Activated naive CD4-positive, alpha-beta T cell (primary cell): ENCODE measurements at places on chromosomes 11 and 22.
A peak's percentile ranks its signal among the peaks of the same experiment; 100 is the strongest.

- DNase-seq: no peak
Observed at GRCh38 chr22:19177164-19178064, 1.1 kb downstream of the SLC25A1 start.

DNA sequence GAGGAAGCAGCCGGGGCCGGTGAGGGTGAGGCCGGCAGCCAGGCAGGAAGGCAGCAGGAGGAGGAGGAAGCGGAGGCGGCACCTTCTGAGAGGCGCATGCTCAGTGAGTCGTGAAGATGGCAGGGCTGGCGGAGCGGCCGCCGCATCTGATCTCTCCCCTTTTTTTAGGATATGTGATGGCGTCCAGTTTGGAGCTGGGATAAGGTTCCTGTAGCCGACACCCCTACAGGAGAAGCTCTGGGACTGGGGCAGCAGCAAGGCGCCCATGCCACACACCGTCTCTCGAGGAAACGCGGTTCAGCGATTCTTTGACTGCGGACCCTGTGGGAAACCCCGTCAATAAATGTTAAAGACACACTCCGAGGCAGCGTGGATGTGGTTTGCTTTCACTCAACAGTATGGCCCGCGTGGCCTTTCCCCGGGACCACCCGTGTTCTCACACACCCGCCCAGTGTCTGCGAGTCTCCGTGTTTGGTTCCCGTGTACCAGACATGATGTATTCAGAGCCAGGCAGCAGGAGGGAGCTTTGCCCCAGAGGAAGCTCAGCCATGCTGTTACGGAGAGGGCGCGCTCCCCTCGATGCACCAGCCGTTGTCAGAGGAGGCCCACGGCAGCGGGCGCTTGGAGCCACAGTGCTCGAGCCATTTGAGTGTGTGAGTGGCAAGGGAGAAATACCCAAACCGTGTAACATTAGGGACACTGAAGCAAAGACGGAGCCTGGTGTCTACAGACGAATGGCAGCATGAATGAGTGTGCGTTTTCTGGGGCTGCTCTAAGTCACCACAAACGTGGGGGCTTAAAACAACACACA, 27.7 kb upstream of the PARVB start:
- peak; percentile 35 for DNase-seq

DNA sequence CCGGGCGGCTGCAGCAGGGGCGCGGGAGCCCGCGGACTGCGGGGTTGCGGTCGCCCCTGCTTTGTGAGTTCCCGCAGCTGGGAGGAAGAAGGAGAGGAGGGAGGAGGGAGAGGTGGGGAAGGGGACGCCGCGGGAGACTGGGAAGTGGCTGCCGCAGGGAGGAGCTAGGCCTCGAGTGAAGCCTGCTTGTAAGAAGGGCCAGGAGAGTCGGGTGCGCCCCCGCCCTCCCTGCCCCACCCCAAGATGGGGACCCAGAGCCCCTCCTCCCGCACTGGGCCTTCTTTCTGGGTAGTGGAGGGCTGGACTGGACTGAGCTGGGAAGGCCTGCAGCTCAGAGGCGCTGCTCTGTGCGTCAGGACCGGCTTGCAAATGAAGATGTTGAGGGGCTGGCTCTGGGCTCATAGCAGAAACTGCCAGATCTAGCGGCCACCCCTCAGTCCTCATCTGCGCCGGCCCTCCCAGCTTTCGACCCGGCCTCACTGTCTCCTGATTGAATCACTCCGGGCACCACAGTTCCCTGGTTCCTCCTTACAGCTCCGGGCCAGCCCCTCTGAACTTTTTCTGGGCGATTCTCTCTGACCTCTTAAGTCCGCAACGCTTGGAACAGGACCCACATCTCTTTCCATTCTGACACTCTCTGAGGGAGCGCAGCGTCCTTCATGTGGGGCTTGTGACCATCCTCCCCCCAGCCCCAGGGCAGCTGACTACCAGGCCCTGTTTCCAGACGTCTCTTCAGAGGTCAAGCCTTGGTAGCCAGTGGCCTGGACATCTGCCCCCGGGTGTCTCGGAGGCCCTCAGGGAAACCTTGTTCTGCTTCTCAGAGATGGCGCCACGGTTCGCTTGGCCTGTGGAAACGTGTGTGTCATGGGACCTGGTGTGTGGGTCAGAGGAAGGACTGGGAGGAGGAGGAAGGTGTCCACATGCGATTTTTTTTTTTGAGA, 21.9 kb downstream of the SERPINH1 start:
- no peak for DNase-seq

- DNase-seq: no peak
Observed at GRCh38 chr11:68878022-68878421, 25.6 kb downstream of the MRPL21 start.

DNA sequence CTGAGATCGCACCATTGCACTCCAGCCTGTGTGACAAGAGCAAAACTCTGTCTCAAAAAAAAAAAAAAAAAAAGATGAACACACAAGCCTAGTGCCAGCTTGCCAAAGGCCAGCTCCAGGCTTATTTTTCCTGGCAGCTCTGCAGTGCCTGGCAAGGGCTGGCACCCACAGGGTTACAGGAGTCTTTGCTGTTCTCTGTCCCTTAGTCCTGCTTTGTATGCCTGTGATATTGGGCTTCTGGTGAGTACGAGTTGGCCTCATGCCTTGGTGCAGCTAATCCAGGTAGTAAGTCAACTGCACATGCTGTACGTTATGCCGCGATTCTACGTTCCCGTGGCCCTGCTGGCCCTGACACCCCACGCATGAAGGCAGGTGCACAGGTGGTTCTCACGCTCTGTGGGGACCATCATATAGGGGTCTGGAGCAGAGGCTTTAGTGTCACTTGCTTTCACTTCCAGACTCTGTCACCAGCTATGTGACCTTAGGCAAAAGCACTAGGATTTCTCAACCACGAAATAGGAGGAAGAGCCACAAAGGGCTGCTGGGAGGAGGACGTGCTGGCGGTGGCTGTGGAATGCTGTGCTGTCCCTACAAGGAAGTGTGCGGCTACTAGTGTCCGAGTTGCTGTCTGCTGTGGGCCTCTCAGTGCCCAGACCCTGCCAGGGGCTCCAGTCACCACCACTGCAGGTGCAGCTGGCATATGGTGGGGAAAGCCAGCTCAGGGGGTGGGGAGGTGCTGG, 21.4 kb upstream of the RASL10A start:
- DNase-seq: no peak

DNA sequence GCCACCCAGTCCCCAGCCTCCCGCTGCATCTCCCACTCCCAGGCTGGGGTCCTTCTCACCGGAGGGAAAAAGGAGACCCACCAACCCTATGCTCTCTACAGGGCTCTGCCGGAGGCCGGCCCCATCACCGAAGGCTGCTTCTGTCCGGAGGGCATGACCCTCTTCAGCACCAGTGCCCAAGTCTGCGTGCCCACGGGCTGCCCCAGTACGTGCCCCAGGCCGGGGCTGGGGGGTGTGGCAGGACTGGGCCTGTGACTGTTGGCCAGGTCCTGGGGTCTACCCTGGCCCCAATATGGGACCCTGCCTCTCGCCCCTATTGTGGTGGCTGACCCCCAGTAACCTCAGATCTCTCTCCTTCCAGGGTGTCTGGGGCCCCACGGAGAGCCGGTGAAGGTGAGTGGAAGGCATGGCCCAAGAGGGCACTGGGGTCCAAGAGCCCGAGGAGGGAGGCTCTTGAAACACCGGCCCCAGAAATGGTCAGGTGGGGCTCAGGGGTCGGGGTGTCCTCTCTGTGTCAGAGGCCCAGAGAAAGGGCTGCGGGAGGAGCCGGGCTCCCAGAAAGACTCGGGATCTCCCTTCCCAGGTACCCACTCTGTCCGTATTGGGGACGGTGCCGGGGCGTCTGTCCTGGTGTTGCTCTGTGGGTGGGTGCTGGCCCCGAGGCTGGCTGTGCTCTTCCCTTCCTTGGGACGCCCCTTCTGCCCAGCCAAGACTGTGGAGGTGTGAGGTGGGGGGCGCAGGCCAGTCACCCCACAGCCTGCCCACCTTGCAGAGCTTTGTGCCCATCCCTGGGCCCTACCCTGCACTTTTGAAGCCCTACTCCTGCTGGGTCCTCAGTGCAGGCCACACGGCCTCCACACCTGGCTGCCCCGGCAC, 26.1 kb upstream of the MUC5B start:
- DNase-seq: no peak

GRCh38 chr11:63837739-63838138, 1.2 kb upstream of the MARK2 start:
- DNase-seq: no peak

DNA sequence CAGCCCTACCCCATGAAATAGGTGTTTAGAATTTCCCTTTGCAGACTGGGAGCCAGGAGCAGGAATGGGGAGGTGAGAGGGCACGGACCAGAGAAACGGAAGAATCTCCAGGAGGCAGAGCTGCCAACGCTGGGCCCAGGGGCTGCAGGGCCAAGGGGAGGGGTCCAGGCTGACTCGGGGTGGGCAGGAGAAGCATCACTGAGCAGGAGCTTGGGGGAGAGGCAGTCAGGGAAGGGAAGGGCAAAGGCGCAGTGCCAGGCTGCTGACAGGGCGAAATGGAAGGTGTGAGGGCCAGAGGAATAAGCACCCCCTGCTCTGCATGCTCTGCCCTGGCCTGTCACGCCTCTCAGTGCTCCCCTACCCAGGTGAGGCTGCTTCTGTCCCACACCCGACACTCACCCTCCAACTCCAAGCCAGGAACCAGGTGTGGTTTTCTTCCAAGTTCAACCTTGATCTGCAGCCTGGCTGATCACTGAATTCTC, 14.5 kb downstream of the LRRC32 start:
- DNase-seq: no peak

DNA sequence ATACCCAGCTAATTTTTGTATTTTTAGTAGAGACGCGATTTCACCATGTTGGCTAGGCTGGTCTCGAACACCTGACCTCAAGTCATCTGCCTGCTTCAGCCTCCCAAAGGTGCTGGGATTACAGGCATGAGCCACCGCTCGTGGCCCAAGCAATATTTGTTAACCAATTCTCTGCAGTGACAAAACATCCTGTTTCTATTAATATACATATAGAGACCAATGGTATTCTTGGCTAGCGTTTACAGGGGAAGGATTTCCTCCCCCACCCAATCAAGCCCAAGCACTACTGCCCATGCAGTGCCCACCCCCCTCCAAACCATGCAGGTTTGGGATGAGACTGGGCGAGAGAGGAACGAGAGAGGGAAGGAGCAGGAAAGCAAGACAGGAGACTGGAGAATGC, 53.1 kb downstream of the APOL3 start:
- no peak for DNase-seq

GRCh38 chr11:90476442-90477007, 253.7 kb upstream of the CHORDC1 start:
- no peak for DNase-seq

DNA sequence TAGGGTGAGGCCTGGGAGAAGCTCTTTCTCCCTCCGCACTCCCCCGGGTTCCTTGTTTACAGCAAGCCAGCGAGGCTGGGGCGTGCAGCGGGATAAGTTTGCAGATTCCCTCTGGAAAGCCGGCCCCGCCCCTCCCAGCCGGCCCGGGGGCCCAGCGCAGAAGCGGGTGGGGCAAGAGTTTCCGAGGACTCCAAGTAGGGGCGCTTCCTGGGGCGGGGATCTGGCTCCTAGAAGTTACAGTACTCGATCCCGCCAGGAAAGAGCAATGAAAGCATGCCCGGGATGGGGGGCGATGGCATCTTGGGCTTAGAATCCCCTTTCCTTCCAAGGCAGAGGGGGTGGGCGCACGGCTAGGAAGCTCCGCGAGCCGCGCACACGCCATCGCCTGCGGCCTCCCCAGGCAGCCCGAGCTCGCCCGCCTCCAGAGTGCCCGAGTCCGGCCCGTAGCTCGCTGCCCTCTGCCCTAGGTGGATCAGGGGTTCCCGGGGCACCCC, 385 bp downstream of the TST start:
- DNase-seq: no peak

DNA sequence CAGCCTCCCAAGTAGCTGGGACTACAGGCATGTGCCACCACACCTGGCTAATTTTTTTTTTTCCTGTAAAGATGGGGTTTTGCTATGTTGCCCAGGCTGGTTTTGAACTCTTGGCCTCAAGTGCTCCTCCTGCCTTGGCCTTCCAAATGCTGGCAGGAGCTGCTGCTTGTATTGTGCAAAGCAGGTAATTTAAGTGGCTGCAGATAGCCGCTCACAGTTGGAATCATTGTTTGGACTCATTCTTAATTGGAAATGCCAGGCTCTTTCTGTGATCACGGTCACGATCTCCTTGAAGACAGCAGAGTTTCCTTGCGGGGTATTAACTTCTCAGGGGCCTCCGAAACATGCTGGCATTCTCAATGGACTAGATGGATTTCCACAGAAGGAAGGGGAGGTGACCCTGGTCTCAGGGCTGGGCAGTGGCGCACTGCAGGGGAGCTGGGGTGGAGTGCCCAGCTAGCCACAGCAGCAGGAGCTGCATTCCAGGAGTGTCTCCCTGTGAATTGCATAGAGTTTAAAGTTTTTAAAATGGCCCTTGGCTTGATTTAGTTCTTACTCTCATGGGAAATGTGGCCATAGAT, 136.1 kb downstream of the MORC2 start:
- no peak for DNase-seq

DNA sequence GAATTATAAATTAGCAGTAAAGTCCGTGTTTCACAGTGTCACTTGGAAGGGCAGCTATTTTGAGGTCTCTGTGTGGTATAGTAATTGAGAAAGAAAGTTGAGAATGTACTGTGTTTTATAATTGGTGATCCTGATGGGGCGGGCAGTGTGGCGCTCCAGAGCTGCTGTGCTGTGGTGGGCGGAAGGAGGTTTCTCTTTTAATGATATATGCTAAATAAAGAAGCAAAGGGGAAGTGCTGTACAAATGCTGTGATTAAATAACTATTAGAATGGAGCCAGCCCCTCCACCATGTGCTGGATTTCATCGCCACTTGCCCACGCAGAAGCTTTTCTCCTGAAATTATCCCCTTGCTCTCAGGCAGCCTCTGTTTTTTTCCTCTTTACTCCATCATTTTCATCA, 24.6 kb downstream of the ATXN10 start:
- no peak for DNase-seq

GRCh38 chr22:42364604-42365110, 67.5 kb downstream of the NFAM1 start:
- no peak for DNase-seq

GRCh38 chr11:35214226-35214770, 75.3 kb downstream of the CD44 start:
- DNase-seq: no peak

DNA sequence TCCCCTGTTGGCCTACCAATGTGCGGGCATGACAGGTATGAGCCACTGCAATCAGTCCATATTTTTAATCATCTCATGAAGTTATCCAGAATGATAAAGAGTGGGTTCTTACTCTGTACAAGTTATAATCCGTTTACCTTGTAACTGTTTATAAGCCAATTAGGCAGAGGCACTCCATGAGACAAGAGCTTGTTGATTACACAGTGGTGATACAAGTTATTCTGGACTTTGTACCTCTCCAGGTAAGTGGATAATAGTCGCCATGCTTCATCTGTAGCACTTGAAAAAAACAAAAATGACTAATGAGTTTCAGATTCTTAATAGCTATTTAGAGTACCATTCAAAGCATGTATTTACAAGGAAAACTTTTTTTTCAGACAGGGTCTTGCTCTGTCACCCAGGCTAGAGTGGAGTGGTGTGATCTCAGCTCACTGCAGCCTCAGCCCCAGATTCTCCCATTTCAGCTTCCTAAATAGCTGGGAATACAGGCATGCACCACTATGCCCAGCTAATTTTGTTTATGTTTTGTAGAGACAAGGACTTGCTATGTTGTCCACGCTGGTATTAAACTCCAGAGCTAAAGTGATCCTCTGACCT, 17.7 kb upstream of the FNBP4 start:
- DNase-seq: no peak

GRCh38 chr11:128297091-128297651, 290.2 kb downstream of the ETS1 start:
- DNase-seq: no peak

GRCh38 chr11:34654483-34655334, 33.8 kb downstream of the EHF start:
- DNase-seq: no peak

GRCh38 chr22:50621948-50622722, 5.8 kb downstream of the ARSA start:
- no peak for DNase-seq
